ENCODE measurements at places on chromosomes 16 and 17. TPM values are rescaled to one million over a fixed set of nuclear protein-coding genes. Genes with fewer than 3 reads are reported as not detected.

FOXC2 gene
- not detected for polyA plus RNA-seq

FBXO39 gene
- 0.23 TPM for polyA plus RNA-seq

GRCh38 chr17:74220219-74220618 lies 6.8 kb downstream of the TTYH2 start:
- DNase-seq = no peak

DNA sequence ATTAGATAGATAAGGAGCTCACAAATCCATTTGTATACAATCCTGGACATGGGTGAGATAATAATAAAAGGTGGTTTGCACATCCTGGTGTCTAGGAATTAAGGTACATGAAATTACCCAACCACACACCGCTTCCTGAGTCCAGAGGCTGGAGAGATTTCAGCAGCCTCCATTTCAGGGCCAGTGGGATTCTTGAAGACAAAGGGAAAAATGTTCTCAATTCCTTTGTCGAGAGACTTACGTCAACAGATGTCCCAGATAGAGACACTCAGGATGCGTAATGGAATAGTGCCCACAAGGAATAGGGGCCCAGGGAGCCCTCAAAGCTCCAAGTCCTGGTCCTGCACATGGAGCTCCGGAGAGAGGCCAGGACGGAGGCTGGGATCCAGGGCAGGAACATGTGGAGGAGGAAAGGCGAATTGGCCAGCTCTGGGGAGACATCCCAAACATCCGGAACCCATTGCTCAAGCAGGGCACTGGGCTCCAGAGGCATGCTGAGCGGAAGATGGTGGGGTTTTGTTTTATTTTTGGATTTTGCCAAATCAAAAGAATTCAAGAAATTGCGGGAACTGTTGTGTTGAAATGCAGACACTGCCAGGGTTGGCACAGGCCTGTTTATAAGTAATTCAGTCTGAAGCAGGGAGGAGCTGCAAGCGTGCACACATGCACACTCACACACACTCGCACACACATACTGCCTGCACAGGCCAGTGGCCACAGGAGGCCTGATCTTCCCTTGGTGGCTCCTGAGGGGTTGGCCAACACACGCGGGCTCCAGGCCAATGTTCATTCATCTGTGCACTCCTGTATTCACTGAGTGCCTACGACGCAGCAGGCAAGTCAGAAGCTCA lies 97.2 kb downstream of the NOG start:
- no peak for DNase-seq

CACNG5 gene
- polyA plus RNA-seq = not detected

DNA sequence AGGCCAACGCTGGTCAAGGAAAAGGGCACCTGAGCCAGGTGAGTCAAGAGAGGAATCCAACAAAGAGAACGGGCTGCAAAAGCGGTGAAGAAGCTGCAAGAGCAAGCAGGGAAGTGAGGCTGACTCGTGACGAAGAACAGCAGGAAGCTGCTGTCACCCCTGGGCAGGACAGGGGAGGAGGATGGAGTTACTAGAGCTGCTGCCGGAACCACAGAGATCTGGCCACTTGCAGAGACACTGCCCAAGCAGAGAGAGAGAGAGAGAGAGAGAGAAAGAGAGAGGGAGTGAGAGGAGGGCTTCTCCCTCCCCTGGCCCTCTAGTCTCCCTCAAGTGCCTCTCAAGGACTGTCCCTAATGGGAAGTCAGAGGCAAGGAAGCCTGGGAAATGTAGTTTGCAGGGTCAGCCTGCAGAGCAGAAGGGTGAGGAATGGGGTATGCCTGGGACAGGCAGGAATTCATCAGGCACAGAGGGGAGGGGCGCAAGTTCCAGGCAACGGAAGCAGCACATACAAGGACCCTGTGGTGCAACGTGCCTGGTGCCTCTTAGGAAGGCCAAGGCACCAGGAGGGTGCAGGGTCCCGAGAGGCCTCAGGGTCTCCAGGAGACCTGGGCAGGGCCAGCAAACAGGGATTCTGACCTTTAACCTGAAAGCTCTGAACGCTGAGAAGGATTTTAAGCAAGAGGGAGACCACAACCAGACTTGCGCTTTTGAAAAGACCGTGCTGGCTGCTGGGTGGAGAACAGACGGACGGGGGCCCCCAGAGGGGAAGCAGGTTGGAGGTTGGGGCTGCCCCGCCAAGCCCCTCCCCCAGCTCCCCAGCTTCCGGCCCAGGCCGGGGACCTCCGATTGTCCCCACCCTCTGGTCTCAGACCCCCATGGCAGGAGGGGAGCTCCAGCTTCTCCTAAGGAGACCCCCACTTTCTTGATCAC lies 45.8 kb upstream of the CIBAR2 start:
- no peak for DNase-seq

- no peak for DNase-seq
Observed at GRCh38 chr16:70590722-70591415, 55.5 kb upstream of the IL34 start.

GRCh38 chr16:64133366-64133765 lies 988.5 kb downstream of the CDH11 start:
- DNase-seq = no peak

FSCN2 gene
- polyA plus RNA-seq = not detected

- no peak for DNase-seq
Observed at GRCh38 chr16:81668243-81669097, 110.6 kb upstream of the PLCG2 start.

NR1D1 gene
- 7.3 TPM for polyA plus RNA-seq

DNA sequence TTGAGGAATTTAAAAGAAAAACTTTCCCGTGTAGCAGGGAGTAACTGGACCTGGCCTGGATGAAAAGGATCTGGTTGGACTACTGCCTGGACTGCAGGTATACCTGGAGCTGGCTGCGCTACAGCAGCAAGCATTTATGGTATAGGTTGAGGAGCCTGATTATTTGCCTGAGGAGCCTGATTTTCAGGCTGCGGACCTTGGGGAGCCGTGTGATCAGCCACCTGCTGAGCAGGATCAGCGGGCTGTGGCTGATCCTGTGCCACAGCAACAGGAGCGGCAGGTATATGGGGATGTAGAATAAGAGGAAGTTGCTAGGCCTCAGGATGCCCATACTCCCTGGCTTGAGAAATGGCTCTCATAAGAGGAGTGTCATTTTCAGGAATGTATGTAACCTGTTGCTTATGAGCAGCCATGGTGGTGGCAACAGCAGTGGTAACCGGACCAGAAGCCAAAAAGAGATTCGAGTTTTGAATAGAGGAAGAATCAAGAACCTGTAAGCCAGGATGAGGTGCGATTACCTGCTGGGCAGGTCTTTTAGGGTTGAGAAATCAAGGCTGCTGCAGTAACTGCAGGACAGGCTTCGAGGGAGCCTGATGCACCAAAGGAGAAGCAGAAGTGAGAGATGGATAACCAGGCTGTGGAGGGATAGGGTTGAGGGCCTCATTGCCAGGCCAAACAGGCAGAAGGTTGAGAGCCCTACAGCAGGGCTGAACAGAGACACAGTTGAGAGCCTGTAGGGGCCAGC lies 60.9 kb upstream of the ARL4D start:
- no peak for DNase-seq

- DNase-seq = no peak
Observed at GRCh38 chr16:80436510-80436909, 104.3 kb upstream of the DYNLRB2 start.

GRCh38 chr17:58189436-58190146 lies 2.9 kb upstream of the EPX start:
- peak; percentile 71 for DNase-seq

TOP2A gene
- 81.1 TPM for polyA plus RNA-seq

GRCh38 chr16:24749310-24749709 lies 19.9 kb downstream of the TNRC6A start:
- no peak for DNase-seq

NLRC5 gene
- polyA plus RNA-seq = 5.8 TPM

All from foreskin keratinocyte (primary cell).